Neural progenitor cell (in vitro differentiated cells): ENCODE measurements at places on chromosomes 6 and 20. TPM values are rescaled to one million over a fixed set of nuclear protein-coding genes. Genes with fewer than 3 reads are reported as not detected.

The CD109 gene
- total RNA-seq: 1.2 and 1.3 TPM in 2 replicates

DNA sequence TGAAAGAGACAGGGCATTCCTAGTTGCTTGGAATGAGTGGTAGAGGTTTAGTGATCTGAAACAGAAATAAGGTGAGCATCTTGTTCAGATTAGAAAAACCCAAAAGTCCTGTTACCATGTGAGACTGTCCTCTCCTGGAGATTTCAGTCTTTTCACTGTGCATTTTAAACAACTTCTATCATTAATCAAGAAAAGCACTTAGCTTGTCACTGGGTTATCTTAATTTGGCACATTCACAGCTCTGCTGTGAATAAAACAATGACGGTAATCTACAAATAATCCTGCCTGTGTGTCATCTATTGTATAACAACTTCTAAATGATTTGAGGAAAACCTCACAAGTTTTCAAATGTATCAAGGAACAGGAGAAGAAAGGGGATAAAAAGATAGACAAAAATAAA is 9.5 kb upstream of the SMIM8 start:
- DNase-seq: no peak

DNA sequence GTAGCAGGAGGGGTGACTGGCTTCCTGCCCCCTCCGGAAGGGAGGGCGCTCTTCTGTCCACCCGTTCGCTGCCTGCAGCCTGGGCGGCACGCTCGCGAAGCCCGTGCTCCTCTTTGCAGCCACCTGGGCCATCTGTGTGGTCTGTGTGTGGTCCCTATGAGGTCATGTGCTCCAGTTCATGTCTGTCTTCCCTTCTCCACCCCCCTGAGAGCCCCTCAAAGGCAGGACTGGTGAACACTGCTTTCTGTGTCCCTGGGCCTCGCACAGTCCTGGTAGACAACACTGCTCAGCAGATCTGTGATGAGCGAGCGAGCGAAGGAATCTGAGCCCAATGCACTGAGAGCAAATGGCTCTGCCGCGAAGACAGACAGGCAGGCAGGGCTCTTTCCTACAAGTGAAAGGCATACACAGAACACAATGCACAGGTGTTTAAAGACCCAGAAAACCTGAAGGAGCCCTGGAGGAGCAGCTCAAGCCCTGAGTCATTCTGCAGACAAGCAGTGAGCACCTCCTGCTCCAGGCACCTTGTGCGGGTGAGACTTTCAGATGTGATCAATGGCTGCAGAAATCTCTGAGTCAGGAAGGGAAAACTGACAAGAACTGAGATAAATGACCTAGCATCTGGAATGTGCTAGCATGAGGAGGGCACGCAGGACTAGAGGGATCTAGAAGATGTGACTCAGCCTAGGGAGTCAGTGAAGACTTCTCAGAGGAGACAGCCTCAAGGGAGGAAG is 27.1 kb downstream of the PPP1R3G start:
- DNase-seq: no peak

- DNase-seq: no peak
Measured at GRCh38 chr20:21601799-21602198, 87.9 kb upstream of the NKX2-2 start.

GRCh38 chr20:63309261-63310071 is 16.5 kb downstream of the COL20A1 start:
- peak; percentile 84 for DNase-seq

The SYCP2L gene
- total RNA-seq: 8.9 and 12.5 TPM in 2 replicates

- no peak for DNase-seq
Measured at GRCh38 chr6:169852504-169853195, 101.2 kb downstream of the ERMARD start.

DNA sequence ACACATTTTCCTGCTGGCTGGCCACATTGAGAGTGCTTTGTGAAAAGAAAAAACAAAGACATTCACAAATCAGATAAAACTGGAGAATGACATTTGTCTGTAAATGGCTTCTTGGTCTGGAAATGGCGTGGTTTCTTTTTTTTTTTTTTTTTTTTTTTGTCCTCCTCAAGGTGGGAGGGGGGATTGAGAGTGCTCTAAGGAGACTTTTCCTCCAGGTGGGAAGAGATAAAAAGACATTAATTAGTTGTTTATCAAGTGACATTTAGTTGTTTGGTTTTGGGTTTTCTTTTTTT is 40.4 kb downstream of the GNAS start:
- DNase-seq: no peak
